T47D (cell line): ENCODE measurements at places on chromosomes 1 and 21.

GRCh38 chr1:164856381-164856780 is 297.4 kb downstream of the PBX1 start:
- DNase-seq = no peak

GRCh38 chr1:112744009-112744578 is 29.0 kb upstream of the PPM1J start:
- DNase-seq = no peak

DNA sequence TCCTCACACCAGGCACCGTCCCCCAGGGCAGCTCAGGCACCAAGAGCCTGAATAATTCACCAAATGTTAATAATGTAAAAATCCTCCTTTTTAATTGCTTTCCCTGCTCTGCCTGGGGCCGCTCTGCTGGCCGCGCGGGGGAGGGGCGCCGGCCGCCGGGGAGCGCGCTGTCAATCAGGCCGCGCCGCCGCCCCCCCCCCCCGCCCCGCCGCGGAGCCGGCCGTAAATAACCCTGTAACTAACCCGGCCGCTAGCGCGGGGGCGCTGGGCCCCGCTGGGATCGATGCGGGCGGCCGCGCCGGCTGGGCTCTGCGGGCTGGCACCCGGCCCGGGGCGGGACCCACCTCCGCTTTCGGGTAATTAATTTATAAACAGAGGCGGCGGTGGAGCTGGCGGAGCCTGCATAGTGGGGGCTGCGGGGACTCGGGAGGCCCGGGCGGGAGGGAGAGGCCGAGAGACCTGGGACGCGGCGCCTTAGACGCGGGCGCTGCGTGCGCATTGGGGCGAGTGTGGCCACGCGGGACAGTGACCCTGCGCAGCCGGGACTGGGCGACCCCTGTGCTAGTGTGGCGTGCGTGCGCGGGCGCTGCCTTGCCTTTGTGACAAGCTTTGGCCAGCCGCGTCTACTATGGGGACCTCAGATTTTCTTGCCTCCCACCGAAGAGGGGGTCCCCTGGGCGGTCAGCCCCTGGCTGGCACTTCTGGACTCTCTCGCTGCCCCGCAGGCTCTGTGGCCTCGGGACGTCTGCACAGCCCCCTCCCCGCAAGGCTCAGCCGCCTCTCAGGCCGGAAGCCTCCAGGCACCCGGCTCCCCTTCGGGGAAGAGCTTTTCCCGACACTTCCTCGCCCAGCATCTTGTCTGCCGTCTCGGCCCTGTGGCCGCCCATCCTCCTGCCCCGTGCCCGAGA is 16.6 kb downstream of the SAMD11 start:
- DNase-seq = peak; percentile 55

DNA sequence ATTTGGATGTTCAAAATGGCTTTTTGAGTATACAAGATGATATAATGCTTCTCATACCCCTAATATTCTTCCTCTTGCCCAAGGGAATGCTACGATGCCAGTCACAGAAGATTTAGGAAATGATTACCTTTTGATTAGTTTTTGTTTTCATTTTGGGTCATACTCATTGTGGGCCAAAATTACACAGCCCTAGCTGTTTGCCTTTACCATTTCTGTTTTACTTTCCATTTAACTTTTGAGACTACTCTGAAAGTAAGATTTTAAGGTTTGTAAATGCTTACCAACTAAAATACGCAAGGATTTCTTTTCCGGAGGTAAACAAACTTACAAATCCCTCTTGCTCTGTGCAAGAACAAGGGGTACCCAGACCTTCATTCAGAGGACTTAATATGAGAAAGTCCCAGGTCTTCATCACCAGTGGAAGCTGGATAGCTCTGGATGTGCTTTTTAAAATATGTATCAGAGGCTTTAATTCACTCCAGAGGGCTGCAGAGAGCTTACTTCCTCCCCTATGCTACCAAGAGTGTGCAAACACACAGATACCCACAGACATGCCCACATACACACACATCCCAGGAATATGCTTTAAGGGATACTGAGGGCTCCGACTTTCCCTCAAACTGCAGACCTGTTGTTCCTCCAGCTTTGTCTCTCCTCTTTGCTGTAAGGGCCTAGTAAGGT is 631.4 kb downstream of the SMYD3 start:
- DNase-seq = no peak

DNA sequence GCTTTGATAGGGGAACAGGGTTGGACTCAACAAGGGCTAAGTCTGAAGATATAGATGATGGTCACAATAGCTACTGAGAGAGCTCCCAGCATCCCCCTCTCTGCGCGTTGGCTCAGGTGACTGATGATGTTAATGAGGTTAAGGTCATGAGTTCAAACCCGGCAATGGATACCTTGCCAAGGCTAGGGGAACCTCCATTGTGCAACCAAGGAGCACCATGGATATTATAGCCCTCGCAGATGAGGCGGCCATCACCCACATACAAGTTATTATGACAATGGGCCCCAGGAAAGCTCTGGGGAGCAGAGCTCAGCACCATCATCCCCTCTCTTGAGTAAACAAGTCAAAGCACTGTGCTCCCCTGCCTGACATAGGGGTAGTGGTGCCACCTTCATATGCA is 8.2 kb downstream of the KCNA2 start:
- no peak for DNase-seq

DNA sequence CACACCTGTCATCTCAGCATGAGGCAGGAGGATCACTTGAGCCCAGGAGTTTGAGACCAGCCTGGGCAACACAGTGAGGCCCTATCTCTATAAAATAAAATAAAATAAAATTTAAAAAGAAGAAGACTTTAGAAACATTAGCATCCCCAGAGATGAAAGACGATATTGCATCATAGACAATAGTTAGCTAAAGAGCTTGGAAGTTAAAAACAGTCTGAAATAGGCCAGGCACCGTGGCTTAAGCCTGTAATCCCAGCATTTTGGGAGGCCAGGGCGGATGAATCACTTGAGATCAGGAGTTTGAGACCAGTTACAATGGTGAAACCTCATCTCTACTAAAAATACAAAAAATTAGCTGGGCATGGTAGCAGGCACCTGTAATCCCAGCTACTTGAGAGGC is 59.3 kb downstream of the RIMS3 start:
- DNase-seq = no peak

- DNase-seq = peak; percentile 2
These were observed 859 bp upstream of the ERMAP start for GRCh38 chr1:42815941-42816584.

DNA sequence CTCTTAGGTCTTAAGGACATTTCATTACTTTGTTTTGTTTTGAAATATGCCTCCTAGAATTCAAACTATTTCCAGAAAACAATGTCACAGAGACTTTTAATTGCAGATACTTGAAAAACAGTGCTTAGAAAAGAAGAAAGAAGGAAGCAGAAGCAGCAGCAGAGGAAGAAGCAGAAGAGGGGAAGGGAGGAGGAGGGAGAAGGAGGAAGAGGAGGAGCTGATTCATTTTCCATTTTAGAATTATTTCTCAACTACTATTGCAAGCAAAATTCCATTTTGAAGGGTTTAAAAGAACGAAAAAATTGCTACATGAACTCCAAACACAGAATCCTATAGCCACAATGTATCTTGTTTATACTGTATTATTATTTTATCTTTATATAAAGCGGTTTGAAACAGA is 13.9 kb downstream of the RC3H1 start:
- DNase-seq = no peak
